Stimulated activated CD4-positive, alpha-beta T cell treated with anti-CD3 and anti-CD28 coated beads, TNF-alpha, amount 100 ng/mL, for 48 hours (primary cell): ENCODE measurements at places on chromosomes 7 and 10.

GRCh38 chr7:34073676-34074075 is 168.3 kb downstream of the BMPER start:
- no peak for DNase-seq

GRCh38 chr10:130742941-130743675 is 568.4 kb downstream of the TCERG1L start:
- DNase-seq = no peak

- no peak for DNase-seq
Measured at GRCh38 chr10:77823811-77824542, 102.6 kb downstream of the DLG5 start.

DNA sequence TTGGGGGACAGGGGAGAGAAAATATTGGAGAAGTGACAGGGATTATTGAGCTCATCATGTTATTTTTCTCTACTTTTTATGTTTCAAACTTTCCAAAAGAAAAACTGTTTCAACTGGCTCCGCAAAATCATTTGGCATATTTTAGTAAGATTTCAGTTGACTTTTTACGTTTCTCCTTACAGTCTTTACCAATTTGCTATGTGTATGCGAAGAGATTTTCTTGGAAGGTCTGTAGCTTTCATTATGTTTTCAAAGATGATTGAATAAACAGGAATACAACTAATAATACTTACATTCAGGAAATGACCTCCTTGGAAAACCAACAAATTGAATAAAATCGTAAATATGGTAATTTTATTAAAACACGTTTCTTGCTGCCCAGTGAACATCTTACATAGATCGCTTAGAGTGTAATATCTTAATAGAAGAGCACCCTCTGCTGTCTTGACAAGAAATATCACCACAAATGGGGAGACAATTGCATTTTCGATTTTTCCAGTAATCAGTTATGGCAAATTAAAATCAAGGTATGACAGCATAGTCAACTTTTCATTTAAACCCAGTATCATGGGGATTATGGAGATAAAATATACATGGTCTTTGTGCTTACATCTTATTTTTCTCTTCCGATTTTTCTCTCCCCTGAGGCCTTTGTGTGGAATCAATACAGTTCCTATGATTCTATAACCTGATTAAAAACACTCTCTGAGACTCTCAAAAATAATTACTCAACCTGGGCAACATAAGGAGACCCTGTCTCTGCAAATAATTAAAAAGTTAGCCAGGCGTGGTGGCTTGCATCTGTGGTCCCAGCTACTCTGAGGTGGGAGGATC is 43.1 kb downstream of the MBL2 start:
- no peak for DNase-seq

GRCh38 chr7:27459021-27459730 is 203.5 kb downstream of the HIBADH start:
- no peak for DNase-seq

DNA sequence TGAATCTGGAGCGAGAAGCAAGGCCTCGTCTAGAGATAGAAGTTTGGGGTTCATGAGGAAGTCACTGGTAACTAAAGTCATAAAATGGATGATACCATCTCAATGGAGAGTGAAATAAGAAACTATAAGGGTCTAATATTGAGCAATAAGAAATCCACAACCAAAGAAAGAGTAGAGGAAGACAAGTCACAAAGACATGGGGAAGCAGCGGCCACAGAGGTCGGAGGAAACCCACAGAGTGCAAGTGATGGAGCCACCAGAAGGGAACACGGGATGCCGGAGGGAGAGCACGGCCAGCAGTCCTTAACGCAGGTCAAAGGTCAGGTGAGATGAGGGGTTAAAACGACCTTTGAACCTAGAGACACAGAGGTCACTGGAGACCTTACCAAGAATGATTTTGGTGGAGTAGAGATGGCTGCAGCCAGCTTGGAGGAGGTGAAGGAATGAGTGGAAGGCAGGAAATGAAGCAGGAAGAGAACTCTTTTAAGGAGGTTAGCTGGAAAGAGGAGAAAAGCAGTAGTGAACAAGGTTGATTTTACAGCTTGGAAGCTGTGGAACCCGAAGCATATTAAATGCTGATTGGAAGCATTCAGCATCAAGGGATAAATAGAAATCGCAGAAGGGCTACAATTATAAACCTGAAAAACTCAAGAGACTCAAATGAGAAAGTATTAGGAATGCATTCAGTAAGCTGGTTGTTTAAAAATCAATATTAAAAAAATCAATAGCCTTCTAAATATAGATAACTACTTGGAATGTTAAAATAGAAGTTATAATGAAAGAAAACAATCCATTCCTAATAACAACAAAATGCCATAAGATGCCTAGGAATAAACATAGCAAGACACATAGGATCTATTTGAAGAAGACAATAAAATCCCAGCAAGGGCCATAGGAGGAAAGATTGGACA is 93.7 kb downstream of the SVOPL start:
- DNase-seq = no peak

DNA sequence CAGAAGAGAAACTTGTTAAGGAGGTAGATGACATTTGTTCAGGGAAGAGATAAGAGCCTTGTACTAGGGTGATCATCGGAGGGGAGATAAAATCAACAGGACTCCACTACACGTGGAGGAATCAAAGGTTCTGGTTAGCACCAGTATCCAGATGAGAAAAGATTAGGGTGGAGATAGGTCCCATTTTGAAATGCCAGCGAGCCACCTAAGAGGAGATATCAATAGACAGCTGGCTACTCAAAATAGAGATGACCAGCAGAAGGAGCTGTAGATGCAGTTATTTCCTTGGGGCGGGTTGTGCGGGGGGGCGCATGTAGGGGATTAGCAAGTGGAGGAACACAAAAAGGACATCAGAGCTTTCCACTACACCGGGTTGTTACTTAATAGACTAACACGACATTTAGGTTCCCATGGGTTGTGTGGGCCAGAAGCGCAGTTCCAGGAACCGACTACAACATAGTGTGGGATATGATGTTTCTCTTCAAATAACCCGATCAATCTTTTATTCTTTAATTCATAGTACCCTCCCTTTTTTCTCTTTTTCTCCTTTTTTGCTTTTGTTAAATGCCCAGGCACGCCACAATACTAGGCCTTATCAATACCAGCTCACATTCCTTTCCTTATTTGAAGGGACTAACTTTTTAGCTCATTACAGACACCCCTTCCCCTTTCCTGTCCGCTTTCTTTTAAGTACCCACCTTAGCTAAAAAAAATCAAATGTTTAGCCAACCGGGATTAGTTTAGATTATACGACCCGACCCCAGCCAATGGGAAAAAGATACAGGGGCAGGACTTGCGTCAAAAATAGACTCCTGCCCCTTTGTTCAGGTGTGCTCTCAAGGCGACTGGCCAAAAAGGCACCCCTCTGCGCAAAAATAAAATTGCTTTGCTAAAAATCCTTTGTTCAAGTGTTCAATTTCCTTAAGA is 2.0 kb upstream of the KIF11 start:
- no peak for DNase-seq

DNA sequence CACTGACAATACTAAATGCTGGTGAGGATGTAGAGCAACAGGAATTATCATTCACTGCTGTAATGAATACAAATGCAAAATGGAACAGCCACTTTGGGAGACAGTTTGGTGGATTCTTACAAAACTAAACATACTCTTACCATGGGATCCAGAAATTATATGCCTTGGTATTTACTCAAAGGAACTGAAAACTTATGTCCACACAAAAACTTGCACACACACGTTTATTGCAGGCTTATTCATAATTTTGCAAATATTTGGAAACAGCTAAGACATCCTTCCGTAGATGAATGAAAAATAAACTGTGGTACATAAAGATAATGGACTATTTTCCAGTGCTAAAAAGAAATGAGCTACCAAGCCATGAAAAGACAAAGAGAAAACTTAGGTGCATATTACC is 69.6 kb downstream of the SEM1 start:
- no peak for DNase-seq

GRCh38 chr10:97217299-97217698 is 31.5 kb upstream of the SLIT1 start:
- DNase-seq = no peak

DNA sequence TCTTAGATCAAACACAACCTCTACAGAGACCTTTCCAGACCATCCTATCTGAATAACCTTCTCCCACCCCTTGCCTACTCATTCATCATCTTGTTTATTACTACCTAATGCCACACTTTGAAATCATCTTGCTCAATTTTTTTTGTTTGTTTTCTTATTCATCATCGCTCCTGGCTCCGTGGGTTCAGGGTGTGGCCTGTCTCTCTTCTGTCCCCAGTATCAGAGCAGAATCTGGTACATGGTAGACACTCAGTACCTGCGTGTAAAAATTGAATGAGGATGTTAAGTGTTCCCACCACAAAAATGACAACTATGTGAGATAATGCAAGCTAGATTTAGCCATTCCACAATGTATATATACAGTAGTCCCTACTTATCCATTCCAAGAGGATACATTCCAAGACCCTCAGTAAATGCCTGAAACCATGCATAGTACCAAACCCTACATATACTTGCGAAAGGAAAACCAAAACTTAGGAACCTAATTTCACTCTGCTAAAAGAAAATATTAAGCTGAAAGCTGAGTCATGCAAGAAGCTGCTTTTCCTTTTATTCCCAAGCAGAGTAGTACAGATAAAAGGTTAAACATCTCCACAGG is 72.1 kb upstream of the SEC61G start:
- DNase-seq = no peak

- DNase-seq = no peak
Measured at GRCh38 chr10:122955892-122956291, 1.9 kb upstream of the C10orf88 start.

GRCh38 chr7:7595451-7595850 is 28.8 kb downstream of the MIOS start:
- no peak for DNase-seq

DNA sequence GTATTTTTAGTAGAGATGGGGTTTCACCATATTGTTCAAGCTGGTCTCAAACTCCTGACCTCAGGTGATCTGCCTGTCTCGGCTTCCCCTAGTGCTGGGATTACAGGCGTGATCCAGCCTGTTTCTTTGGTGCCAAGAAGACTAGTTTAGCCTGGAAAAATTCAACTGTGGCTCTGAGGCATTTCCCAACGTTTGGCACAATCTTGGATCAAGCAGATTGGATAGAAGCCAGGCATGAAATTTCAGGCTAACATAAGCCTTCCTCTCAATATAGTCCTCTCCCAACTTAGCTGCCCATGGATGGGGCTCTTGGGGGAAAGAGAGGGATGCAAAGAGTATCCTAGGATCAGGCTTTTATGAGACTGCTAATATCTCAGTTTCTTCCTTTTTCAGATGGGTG is 53.8 kb downstream of the APBB1IP start:
- no peak for DNase-seq

DNA sequence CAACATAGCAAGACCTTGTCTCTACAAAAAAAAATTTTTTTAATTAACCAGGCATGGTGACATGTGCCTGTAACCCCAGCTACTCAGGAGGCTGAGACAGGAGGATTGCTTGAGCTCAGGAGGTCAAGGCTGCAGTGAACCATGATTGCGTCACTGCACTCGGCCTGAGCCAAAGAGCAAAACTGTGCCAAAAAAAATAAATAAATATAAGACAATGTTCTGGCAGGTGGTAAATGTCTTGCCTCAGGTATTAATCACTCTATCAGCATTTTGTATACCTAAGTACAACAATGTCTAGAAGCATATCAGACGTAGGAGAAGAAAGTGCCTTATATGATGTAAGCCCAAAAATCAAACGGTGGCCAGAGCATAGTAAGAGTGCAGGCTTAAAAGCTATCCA is 427.8 kb upstream of the C7orf33 start:
- DNase-seq = no peak

DNA sequence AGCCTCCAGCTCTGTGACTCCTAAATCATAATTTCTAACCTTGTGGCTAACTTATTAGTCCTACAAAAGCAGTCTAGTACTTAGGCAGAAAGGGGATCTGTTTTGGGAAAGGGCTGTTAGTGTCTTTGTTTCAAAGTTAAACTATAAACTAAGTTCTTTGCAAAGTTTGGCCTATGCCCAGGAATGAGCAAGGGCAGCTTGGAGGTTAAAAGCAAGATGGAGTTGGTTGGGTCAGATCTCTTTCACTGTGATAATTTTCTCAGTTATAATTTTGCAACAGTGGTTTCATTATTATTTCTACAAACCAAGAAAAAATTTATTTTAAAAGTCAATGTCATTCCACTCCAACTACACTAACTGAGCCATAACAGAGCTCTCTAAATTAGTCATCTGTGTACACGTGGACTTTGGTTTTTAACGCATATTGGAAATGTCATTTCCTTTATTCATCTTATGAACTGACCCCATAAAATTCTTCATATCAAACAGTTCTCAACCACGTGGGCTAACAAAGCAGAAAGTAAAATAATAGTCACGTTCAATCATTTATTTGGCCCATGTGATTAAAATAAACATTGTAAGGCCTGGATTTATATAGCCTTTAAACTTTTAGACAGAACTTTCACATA is 143.2 kb upstream of the C7orf33 start:
- DNase-seq = no peak

GRCh38 chr10:30353851-30354250 is 4.8 kb upstream of the MTPAP start:
- DNase-seq = no peak

DNA sequence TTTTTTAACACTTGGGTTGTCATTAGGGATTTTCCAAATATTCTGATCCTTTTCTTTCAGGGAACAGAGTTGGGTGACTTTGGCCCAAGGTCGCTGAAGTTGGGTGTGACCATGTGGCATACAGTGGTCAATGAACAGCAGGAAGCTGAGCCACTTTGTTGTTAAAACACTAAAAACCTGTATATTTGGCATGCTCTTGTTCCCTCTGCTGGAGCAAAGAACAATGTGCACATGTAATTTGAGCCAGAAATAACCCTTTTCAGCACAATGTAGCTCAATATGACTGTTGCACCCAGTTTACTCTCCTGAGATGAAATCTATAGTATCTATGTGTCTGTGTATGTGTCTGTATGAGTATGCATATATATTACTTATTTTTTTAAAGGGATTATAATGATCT is 74.9 kb downstream of the ADCYAP1R1 start:
- DNase-seq = no peak

DNA sequence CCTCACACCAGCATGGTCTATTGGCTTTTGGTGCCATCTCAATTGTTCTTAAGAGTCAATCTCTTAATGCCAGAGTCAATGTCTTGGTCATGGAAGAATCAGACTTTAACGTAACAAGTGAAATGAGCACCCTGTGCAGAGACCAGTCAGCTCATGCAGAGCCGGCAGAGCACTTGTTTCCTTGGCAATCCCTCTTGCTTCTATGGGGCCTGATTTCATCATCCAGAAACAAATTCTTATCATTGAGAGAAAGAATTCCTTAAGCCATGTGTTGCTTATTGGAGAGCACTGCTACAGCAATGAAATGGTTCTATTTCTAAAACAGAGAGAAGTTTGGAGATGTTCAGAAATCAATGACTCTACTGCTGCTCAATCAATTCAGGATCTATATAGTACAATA is 212.8 kb downstream of the IPMK start:
- DNase-seq = no peak
